ENCODE measurements at places on chromosomes 1 and 21.

GRCh38 chr1:183339556-183340167 lies 78.5 kb downstream of the NMNAT2 start:
- DNase-seq = no peak

DNA sequence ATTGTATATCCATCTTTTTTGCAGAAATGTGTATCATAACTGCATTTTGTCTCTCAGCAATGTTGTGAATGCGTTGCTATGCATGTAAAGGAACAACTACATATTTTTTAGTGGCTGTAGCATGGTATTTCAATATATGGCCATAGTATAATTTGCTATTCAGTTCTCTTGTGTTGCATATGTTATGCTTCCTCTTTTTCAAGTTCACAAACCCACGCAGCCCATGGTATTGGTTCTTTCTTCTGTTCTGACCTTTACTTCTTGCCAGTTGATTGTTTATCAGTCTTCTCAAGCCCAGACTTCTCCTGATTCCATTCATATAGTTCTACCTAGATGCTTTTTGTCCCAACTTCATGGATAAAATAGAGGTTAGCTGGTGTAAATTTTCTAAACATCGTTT lies 6.1 kb downstream of the SLC22A15 start:
- DNase-seq = no peak

GRCh38 chr21:46474382-46474781 lies 15.7 kb downstream of the DIP2A start:
- DNase-seq = no peak

- DNase-seq = no peak
These were observed 42.8 kb upstream of the PPP2R5A start for GRCh38 chr1:212242288-212242984.

GRCh38 chr1:45200435-45200834 lies 6.0 kb downstream of the ZSWIM5 start:
- no peak for DNase-seq

GRCh38 chr1:55428944-55429931 lies 214.1 kb upstream of the USP24 start:
- peak; percentile 61 for DNase-seq

- DNase-seq = no peak
These were observed 395.6 kb upstream of the PBX1 start for GRCh38 chr1:164163289-164163849.

GRCh38 chr1:224621813-224622682 lies 5.9 kb downstream of the CNIH3 start:
- DNase-seq = no peak

- DNase-seq = no peak
These were observed 10.9 kb upstream of the PROX1 start for GRCh38 chr1:213976665-213977485.

DNA sequence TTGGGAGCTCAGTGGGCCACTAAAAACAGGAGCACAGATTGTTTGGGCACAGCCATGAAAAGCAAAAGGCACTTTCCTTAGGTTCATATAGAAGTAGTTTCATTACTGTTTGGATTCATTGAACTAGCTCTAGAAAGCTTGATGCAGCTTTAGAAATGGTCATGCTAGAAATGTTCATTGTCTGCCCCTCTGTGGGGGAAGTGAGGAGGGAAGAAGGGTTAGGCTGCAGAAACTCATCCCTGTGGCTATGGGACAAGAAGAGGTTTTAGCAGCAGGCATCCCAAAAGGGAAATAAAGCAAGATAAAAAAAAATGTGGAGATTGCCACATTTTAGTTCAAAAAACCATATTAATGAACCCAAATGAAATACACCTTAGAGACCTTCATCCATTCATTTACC lies 359.6 kb upstream of the PTBP2 start:
- DNase-seq = no peak

- no peak for DNase-seq
These were observed 36.4 kb upstream of the ARHGEF10L start for GRCh38 chr1:17503146-17503545.

DNA sequence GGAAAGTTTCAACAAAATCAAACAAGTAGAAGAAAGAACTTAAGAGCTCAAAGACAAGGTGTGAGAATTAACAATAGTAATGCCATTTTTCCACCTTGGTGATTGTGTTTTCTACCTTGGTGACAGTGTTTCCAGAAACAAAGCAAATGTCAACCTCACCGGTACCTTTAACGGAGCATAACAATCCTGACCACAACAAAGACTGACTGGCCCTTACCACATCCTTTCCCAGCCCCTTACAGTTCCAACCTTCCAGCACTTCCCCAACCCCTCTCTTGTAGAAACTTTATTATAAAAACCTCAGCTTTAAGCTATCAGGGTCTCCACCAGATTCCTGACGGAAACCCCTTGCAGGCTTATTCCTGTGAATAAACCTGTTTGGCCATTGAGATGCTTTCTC lies 16.7 kb downstream of the STYXL2 start:
- no peak for DNase-seq

Data from tibial artery (tissue), 4 donors.